Stimulated activated CD4-positive, alpha-beta T cell treated with anti-CD3 and anti-CD28 coated beads, Interleukin-4, amount 100 ng/mL, for 4 hours (primary cell): ENCODE measurements at places on chromosomes 12 and 14.

- no peak for DNase-seq
These were observed 1.4 kb downstream of the RAN start for GRCh38 chr12:130873106-130873795.

DNA sequence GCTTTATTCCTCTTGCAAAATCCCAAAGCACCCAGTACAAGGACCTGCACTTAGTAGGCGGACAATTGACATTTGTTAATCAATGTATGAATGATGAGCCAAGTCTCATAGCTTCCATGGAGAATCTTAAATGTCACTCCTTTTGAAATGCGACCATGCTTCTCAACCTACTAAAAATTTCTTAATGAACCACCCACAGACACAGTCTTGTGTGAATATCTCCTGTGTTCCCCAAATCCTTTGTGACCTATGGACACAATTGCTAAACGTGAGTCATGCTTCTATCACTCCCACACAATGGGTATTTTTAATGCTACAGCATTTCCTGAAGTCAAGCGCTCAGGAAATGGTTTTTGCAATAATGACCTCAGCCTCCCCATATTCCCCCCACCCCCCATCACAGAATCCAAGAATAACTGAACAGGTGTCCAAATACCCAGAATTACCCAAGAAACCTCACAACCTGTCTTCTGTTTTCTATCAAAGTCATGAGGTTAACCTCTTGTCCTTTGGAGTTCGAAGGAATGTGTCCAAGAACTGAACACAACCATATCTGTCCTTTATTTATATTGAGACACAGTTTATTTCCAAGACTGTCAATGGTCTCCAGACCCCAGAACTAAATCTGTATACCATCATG is 163.6 kb upstream of the PLEKHG7 start:
- peak; percentile 60 for DNase-seq

DNA sequence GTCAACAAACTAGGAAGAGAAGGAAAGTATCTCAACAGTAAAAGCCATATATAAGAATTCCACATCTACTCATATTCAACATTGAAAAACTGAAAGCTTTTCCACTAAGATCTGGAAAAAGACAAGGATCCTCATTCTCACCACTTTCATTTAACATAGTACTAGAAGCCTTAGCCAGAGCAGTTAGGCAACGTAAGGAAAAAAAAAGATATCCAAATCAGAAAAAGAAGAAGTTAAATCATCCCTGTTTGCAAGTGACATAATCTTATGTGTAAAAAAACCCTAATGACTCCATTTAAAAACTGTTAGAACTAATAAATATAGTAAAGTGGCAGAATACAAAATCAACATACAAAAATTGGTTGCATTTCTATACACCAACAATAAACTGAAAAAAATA is 426.2 kb downstream of the BCAT1 start:
- no peak for DNase-seq

GRCh38 chr12:12577786-12578185 is 15.1 kb upstream of the DUSP16 start:
- no peak for DNase-seq

GRCh38 chr14:57297852-57298251 is 29.1 kb downstream of the AP5M1 start:
- no peak for DNase-seq

DNA sequence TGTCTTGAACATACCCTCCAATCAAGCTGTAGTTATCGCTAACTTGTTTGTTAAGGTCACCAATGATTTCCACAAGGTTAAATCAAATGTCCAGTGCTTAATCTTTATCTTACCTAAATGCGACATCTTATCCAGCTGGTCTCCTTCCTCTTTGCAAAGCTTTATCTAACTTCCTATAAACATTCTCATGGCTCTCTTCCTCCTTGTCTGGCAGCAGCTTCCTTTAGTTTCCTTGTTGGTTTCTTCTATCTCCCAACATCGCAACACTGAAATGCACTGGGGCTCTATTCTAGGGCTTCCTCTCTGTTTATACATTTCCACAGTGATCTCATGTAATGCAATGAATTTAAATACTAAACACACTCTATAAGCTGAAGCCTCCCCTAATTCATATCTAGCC is 28.7 kb downstream of the UBE2N start:
- no peak for DNase-seq

DNA sequence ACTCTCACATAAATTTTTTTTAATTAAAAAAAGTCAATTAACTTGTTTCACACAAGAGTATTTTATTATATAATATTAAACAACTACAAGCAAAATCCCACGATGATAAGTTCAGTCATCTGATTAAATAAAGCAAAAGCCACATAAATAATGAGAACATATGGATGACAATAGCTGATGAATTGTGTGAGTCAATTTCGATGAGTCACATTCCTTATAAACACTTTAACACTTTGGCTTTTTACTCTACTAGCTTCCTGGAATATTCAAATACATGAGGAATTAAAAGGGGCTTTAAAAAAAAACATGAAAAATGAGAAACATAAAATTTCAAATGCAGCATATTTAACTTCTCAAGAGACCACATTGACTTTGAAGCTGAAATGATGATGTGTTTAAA is 95.3 kb downstream of the BCAT1 start:
- no peak for DNase-seq

DNA sequence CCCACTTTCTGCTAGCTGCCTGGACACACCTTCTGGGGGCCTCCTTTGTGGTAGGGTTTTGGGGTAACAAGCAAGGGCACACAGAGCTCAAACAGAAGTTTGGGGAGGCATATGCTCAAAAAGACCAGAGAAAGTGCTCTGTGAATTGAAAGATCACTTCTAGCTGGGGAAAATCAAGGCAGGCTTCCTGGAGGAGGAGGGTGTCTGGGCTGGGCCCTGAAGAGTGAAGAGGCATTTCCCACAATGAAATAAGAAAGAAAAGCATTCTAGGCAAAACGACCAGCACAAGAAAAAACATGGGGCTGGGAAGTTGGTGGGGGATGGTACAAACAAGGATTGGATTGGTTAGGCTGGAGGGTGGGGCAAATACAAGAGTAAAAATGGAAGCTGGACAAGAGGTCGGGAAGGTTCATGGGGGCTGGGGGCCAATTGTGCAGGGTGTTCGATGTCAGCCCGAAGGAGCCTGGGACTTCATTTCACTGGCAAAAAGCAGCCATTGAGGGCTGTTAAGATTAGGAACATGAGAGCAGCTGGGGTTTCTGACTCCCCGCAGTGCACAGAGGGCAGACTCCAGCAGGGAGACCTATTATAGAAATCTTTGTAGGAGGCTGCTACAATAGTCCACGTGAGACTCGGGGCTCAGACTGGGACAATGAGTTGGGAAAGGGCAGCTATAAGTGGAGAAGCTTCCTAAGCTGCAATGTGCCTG is 51.5 kb upstream of the CMKLR1 start:
- no peak for DNase-seq

GRCh38 chr14:102206918-102207317 is 67.2 kb downstream of the WDR20 start:
- DNase-seq = no peak

DNA sequence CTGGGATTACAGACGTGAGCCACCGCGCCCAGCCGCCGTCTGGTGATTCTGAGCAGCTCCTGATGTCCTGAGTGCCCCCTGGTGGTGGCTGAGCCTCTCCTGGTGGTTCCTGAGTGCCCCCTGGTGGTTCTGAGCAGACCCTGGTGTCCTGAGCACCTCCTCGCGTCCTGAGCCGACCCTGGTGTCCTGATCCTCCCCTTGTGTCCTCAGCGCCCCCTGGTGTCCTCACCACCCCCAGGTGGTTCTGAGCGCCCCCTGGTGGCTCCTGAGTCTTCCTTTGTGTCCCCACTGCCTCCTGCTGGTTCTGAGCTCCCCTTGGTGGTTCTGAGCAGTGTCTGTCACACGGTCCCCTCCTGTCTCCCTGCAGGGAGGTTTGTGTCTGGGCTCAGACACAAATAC is 1304.9 kb downstream of the TMEM121 start:
- peak; percentile 46 for DNase-seq

- DNase-seq = no peak
These were observed 6.9 kb upstream of the DYNLL1 start for GRCh38 chr12:120489018-120489417.

DNA sequence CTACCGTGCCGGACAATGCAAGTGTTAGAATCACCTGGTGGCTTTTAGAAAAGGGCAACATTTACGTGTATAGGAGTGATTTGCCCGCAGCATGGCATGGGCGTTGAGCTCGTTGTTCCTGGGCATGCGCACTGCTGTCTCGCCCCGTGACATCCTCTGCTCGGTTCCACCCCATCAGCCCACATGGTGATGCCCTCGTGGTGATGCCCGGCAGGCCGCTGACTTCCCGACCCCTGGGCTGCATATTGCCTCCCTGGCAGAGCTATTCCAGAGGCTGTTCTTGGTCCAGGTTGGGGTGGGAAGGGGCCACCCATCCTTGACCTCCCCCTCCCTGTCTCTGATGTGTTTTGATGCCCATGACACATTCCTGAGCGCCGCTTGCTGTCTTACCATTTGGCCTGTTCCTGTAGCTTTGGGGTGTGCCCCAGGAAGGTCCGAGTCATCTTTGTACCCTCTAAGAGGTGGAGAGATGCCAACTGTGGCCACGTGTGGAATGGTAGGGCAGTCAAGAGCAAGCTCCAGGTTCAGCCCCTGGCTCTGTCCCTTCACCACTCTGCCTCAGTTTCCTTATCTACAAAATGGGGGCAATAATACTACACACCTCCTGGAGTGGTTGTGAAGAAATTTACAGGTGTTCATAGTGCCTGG is 4.8 kb downstream of the HIP1R start:
- no peak for DNase-seq

- DNase-seq = no peak
These were observed 91.9 kb downstream of the SLC24A4 start for GRCh38 chr14:92414690-92415445.

- DNase-seq = no peak
These were observed 3.6 kb upstream of the NINJ2 start for GRCh38 chr12:666766-667308.

- DNase-seq = no peak
These were observed 88.5 kb downstream of the LGMN start for GRCh38 chr14:92659765-92660561.

DNA sequence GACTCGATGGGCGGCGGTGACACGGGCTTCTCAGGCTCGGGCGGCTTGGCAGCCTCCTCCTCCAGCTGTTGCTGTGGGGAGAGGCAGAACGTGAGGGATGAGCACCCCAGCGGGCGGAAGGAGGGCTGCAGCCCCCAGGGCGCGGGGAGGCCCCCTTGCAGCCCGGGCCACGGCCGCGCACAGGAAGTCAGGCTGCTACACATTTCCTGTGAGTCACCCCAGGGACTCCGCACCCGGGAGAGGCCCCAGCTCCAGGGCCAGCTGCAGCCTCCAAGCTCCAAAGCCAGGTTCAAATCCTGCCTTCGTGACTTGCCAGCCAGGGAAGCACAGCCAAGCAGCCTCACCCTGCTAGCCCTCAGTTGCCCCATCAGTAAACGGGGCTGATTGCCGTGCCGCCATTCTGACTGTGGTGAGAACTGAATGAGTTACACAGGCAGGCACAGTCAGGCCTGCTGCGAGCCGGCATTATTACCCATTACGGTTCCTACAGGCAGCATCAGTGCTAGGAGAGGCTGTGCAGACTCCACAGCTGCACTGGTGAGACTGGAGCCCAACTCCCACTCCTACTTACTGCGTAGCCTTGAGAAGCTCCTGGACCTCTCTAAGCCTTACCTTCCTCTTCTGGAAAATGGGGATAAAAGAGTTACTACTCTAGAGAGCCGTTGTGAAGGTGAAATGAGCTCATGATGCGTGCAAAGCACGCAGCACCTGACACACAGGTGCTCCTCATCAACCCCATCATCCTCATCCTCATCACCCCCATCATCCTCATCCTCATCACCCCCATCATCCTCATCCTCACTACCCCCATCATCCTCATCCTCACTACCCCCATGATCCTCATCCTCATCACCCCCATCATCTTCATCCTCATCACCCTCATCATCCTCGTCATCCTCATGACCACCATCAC is 100.9 kb downstream of the NCOR2 start:
- peak; percentile 87 for DNase-seq

DNA sequence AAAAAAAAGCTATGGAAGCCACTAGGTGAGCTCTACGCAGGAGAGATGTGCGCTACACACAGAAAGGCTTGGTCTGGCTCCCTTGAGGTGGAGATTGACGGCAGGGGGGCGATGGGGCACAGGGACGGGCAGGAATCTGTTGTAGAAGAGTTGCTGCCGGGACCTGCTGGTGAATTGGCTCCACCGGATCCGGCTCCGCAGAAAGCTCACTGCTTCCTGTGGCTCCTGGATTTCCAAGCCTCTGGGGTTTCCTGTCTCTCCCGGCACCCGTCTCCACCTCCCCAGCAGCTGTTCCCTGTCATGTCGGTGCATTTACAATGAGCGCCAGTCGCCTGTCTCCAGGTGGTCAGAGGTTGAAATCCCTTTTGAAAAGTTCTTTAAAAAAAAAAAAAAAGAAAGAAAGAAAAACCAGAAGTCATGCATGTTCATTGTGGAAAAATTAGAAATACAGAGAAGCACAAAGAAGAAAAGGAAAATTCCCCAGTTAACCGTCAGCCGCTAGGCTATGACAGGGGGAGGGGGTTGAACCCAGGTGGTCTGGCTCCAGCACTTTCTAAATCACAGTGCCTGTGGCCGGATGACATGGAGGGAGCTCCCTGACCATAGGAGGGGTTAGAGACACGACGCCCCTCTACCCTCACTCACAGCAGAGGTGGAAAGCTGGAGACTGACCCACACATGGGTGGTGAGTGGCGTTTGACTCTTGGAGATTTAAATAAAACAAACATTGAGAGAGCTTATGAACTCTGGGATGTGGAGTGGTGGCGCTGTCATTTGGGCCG is 20.8 kb downstream of the FAM222A start:
- DNase-seq = no peak

- DNase-seq = no peak
These were observed 293.7 kb downstream of the TTC6 start for GRCh38 chr14:37889087-37889486.

- peak; percentile 56 for DNase-seq
These were observed 14.4 kb upstream of the CD27 start for GRCh38 chr12:6430124-6430989.

DNA sequence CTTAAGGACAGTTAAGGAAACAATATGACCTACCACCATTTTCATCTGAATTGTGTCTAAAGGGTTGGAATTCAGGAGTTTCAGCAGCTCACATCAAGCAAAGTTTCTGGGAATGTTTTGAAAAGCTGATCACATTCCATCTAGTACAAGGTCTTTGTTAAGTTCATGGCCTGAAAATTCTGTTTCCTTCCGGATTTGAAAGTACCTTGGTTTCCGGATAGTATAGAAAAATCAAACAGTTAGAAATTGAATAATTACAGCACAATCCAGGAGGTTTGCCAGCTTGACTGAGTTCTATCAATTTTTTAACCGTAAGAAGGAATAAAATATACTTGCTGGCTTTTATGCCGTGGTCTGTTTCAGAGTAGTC is 136.5 kb downstream of the HMGA2 start:
- DNase-seq = no peak

- no peak for DNase-seq
These were observed 269.0 kb upstream of the CLEC14A start for GRCh38 chr14:38524636-38525509.

- no peak for DNase-seq
These were observed 78.7 kb downstream of the C12orf56 start for GRCh38 chr12:64311877-64312276.
